ENCODE measurements at places on chromosomes 16 and 17.
A peak's percentile ranks its signal among the peaks of the same experiment; 100 is the strongest.

DNA sequence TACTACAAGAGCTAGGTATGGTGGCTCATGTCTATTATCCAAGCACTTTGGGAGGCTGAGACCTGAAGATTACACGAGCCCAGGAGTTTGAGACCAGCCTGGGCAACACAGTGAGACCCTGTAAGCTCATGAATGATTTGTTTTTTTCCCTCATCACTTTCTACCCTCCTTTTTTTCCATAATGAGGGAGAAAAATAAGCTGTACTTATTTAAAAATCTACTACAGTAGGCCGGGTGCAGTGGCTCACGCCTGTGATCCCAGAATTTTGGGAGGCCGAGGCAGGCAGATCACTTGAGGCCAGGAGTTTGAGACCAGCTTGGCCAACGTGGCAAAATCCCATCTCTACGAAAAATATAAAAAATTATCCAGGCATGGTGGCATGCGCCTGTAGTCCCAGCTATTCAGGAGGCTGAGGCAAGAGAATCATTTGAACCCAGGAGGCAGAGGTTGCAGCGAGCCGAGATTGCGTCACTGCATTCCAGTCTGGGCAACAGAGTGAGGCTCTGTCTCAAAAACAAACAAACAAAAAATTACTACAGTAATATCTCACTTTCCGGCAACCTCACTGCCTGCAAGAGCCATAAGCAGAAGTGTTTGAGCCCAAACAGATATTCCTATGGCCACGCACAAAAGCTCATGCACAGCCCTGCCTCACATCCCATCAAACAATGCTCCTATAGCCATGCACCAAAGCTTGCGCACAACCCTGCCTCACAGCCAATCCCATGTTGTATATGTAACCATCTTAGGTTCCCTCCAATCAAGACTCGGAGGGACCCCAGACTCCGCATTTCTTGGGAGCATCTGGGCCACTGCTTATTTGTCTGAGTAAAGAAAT is 37.4 kb downstream of the TK2 start:
- DNase-seq, result no peak
- peak overlapping the region; percentile 93 for H3K27ac ChIP-seq
- H3K4me1 ChIP-seq, result peaks cover 47% of the 10 kb centered on the region
- no peaks in the 10 kb centered on the region for H3K27me3 ChIP-seq
- peaks cover 11% of the 10 kb centered on the region for H3K36me3 ChIP-seq

GRCh38 chr16:67968400-67969253 is at the start of gene SLC12A4:
Gene SLC12A4 (minus strand): TSS chr16:67968637. CDS start chr16:67968553, 84 bp downstream.
- H3K27ac ChIP-seq, result peak within 1 kb of the TSS; percentile 92
- H3K27me3 ChIP-seq, result peaks cover 5% of the 10 kb centered on the region
- H3K4me3 ChIP-seq, result peak within 1 kb of the TSS; percentile 97
- peaks cover 44% of the 10 kb centered on the region for H3K4me1 ChIP-seq
- 0 out of 2 replicates have a peak, but pooled peaks cover 5% of the 10 kb centered on the region for H3K36me3 ChIP-seq
- DNase-seq, result peak; percentile 78

DNA sequence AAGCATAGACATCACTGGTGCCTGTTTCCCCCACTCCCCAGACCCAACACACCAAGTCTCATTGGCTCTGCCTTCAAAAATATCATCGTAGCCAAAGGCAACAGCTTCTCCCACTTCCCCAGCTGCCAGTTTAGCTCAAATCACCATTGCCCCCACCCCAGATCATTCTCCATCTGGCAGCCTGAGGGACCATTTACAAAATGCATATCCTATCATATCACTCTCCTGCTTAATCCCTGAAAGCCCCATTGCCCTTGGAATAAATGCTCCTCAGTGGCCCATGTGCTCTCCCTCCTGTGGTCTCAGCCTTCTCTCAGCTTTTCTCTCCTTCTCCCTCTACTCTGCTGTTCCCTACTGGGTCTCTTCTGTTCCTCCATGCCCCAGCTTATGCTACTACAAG is 68.3 kb downstream of the CACNG3 start:
- H3K27me3 ChIP-seq, result no peaks in the 10 kb centered on the region
- H3K4me3 ChIP-seq, result no peak overlapping the region
- H3K4me1 ChIP-seq, result peaks cover 12% of the 10 kb centered on the region
- DNase-seq, result no peak

DNA sequence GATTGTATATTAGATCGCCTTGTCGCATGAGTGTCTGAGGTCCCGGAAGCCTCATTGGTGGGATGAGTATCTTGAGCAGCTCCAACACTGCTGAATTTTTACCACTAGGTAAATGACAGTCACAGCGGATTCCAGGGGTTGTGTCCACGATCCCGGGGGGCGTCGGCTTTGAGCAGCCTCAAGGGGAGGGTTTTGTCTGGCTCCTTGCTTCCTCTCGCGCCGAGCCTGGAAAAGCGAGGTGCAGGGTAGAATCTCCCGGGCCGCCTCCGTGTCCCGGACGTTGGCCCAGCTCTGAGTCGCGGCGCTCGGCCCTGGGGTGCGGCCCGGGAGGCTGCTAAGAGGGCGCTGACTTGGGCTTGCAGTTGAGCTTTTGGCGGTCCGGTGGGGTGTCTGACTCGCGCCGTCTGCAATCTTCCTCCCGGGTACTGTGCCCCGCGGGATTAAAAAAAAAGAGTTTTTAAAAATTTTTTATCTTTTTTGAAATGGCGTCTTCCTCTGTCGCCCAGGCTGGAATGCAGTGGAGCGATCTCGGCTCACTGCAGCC is 4.5 kb downstream of the OR1F1 start:
- peaks cover 80% of the 10 kb centered on the region for H3K27me3 ChIP-seq
- peaks cover 14% of the 10 kb centered on the region for H3K4me1 ChIP-seq
- H3K36me3 ChIP-seq, result no peaks in the 10 kb centered on the region
- H3K4me3 ChIP-seq, result peak overlapping the region; percentile 97

DNA sequence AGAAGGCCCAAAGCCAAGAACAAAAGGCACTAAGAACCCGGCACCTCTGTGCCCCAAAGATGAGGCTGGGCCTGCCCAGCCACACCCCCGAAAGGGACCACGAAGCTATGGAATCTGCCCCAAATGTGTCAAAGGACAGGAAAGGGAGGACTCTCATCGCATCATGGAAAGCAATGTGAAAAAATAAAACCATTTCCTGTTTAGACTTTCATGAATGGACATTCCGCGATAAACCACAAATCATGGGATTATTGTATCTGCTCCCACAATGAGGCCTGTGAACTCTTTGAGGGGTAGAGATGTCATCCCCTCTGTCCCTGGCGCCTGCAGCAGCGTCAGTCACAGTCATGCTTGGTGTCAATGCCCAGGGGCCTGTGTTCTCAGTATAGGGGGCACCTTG is 135.0 kb downstream of the COPRS start:
- DNase-seq, result no peak
- H3K4me3 ChIP-seq, result no peak overlapping the region
- H3K36me3 ChIP-seq, result no peaks in the 10 kb centered on the region
- no peaks in the 10 kb centered on the region for H3K27me3 ChIP-seq
- no peak overlapping the region for H3K27ac ChIP-seq
- no peaks in the 10 kb centered on the region for H3K4me1 ChIP-seq

DNA sequence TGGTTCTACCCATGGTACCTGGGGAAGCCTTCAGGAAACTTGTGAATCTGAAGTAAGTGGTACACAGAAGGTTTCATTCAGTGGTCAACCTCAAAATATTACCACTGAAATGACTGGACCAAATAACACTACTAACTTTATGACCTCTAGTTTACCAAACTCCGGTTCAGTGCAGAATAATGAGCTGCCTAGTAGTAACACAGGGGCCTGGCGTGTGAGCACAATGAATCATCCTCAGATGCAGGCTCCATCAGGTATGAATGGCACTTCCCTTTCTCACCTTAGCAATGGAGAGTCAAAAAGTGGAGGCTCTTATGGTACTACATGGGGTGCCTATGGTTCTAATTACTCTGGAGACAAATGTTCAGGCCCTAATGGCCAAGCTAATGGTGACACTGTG is 55.9 kb upstream of the SLC5A11 start:
- peak overlapping the region; percentile 32 for H3K27ac ChIP-seq
- DNase-seq, result no peak
- H3K4me1 ChIP-seq, result no peaks in the 10 kb centered on the region
- H3K36me3 ChIP-seq, result peaks cover 80% of the 10 kb centered on the region

GRCh38 chr16:49972961-49973360 is 52.1 kb upstream of the CNEP1R1 start:
- H3K36me3 ChIP-seq, result no peaks in the 10 kb centered on the region
- H3K4me3 ChIP-seq, result no peak overlapping the region
- H3K4me1 ChIP-seq, result peaks cover 8% of the 10 kb centered on the region
- H3K27ac ChIP-seq, result no peak overlapping the region
- no peak for DNase-seq

- no peaks in the 10 kb centered on the region for H3K4me1 ChIP-seq
- no peaks in the 10 kb centered on the region for H3K36me3 ChIP-seq
- no peak overlapping the region for H3K27ac ChIP-seq
- no peaks in the 10 kb centered on the region for H3K27me3 ChIP-seq
These were observed 6.2 kb downstream of the ATP6V0D1 start for GRCh38 chr16:67474551-67475455.

- H3K36me3 ChIP-seq, result peaks cover 7% of the 10 kb centered on the region
- peak within 1 kb of the TSS; percentile 98 for H3K27ac ChIP-seq
- H3K27me3 ChIP-seq, result no peaks in the 10 kb centered on the region
- H3K4me3 ChIP-seq, result peak within 1 kb of the TSS; percentile 99
These were observed at the start of gene AKTIP for GRCh38 chr16:53502331-53503269. Gene AKTIP (minus strand): TSS chr16:53503209. CDS start chr16:53500259, 2,950 bp downstream.

- H3K27me3 ChIP-seq, result peaks cover 3% of the 10 kb centered on the region
- H3K4me1 ChIP-seq, result no peaks in the 10 kb centered on the region
- no peak overlapping the region for H3K4me3 ChIP-seq
- no peak for DNase-seq
- H3K27ac ChIP-seq, result no peak overlapping the region
These were observed 14.9 kb downstream of the ADGRG1 start for GRCh38 chr16:57643147-57643874.

DNA sequence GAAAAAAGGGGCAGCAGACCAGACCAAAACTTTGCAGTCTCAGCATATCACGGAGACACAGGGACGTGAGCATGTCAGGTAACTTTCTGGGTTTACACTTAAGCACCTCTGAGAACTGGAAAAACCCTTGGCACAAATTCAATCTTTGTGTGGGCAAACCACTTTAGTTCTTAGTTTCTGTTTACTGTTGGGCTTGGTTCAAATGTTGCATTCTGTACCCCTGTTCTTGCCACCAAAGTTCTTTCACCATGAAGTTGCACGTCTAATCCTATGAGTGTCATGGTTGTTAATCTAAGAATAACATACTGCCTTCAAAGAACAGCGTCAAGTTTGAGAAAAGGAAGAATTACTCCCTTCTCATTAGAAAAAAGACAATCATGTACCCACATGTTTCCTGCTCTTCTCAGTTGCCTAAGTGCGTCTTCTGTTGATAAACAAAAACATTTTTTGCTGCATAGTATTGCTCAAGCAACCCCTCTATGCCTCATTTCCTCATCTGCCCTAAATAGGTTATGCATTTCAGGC is 11.6 kb downstream of the KRT33A start:
- no peak overlapping the region for H3K4me3 ChIP-seq
- H3K27me3 ChIP-seq, result no peaks in the 10 kb centered on the region
- H3K4me1 ChIP-seq, result no peaks in the 10 kb centered on the region
- no peak overlapping the region for H3K27ac ChIP-seq
- H3K36me3 ChIP-seq, result peaks cover 10% of the 10 kb centered on the region
- no peak for DNase-seq

DNA sequence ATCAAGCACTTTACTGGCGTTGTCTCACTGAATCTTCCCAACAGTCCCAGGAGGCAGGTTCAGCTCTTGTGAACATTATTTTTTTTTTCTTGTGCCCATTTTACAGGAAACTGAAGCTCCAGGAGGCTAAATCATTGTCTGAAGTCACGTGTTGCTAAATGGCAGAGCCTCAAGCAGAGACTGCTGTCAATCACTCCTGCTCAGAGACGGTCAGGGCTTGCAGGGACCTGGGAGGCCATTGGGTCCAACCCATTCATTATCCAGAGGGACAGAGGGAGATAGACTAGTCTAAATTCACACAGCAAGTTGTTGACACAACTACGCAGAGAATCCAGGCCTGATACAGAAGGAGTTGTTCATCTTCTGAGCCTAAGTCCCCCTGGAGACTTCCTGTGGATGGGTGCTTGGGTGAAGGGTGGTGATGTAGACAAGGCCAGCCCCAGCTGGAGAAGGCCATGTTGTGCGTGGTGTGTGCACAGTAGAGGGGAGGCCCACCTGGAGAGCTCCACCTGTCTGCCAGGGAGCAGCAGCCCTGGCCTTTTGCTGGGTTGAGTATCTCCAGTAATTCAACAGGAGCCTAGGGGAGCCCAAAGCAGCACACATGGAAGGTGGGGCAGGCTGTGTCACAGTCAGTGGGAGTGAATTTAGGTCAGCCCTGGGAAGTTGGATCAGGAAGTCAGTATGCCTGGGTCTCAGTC is 24.3 kb upstream of the C1QL1 start:
- peaks cover 26% of the 10 kb centered on the region for H3K4me1 ChIP-seq
- no peak overlapping the region for H3K27ac ChIP-seq
- H3K36me3 ChIP-seq, result no peaks in the 10 kb centered on the region
- no peak for DNase-seq

DNA sequence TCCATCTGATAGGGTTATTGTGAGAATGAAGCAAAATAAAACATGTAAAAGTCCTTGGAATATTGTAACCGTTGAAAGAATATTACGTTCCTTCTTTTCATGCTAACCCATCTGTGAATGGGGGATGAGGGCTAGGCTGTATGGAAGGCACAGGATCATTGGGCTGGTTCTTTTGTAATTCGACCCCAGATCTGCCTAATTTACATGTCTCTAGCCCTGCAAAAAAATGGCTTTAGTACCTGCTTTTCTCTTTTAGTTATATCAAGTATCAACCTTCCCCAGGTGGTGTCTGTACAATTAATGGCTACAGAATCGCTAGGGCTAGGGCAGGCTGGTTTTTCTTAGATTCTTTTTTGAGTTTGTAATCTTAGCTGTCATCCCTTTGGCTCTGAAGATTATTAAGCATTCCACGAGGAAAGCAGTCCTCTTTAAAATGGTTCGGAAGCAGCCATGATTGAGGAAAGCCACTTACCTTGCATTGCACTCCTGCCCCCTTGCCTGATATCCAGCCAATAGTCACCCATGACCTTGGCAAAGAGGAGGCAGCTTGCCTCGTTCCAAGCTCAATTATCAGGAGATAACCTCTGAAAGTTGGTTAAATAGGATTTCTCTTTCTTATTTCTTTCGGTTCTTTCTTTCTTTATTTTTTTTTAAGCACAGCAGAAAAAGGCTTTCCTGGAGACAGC is 153.9 kb upstream of the ZKSCAN2 start:
- H3K4me1 ChIP-seq, result peaks cover 19% of the 10 kb centered on the region
- H3K4me3 ChIP-seq, result no peak overlapping the region
- no peaks in the 10 kb centered on the region for H3K36me3 ChIP-seq
- H3K27ac ChIP-seq, result peak overlapping the region; percentile 35

GRCh38 chr17:81101614-81102306 is 63.5 kb upstream of the PVALEF start:
- peaks cover under 1% of the 10 kb centered on the region for H3K4me1 ChIP-seq
- peak; percentile 96 for DNase-seq
- H3K27ac ChIP-seq, result no peak overlapping the region
- no peaks in the 10 kb centered on the region for H3K36me3 ChIP-seq
- H3K4me3 ChIP-seq, result no peak overlapping the region
